ENCODE measurements at places on chromosomes 7 and 10.

- no peak for DNase-seq
Observed at GRCh38 chr10:53005612-53006345, 233.2 kb upstream of the MBL2 start.

- no peak for DNase-seq
Observed at GRCh38 chr7:13890793-13891192, 98.7 kb downstream of the ETV1 start.

- no peak for DNase-seq
Observed at GRCh38 chr10:78620985-78621799, 447.6 kb upstream of the ZMIZ1 start.

- no peak for DNase-seq
Observed at GRCh38 chr7:21941611-21942141, 4.0 kb downstream of the CDCA7L start.

- no peak for DNase-seq
Observed at GRCh38 chr10:78713659-78714058, 355.1 kb upstream of the ZMIZ1 start.

DNA sequence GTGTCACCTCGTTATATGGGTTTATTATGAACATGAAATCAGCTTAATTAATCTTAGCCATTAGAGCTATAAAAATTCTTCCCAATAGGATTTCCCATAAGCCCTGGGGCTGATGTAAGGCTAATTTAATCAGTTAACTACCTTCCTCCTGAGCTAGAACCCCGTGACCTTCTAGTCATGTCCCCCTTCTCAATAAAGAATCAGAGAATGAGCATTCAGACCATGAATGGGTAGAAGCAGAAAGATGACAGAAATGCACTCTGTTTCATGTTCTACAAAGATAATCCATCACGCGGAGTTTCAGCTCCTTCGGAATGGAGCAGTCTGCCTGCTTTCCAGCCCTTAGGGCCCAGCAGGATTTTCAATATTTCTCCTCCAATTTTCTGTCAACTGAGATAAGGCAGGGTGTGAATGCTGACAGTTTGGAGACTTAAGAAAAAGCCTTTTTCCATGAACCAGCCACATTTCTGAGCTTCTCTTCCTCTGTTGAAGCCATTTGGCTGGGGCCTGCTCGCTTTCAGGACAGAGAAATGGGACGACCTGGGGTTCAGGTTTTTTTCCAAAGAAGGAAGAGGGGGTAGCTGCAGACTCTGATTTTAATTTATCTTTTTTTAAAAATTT is 211.0 kb downstream of the NEBL start:
- DNase-seq = no peak

GRCh38 chr10:45585131-45585530 is 87.4 kb downstream of the ZFAND4 start:
- DNase-seq = no peak

- DNase-seq = no peak
Observed at GRCh38 chr10:99966306-99966705, 43.4 kb downstream of the DNMBP start.

GRCh38 chr7:27064159-27064558 is 31.6 kb downstream of the HOXA1 start:
- no peak for DNase-seq

DNA sequence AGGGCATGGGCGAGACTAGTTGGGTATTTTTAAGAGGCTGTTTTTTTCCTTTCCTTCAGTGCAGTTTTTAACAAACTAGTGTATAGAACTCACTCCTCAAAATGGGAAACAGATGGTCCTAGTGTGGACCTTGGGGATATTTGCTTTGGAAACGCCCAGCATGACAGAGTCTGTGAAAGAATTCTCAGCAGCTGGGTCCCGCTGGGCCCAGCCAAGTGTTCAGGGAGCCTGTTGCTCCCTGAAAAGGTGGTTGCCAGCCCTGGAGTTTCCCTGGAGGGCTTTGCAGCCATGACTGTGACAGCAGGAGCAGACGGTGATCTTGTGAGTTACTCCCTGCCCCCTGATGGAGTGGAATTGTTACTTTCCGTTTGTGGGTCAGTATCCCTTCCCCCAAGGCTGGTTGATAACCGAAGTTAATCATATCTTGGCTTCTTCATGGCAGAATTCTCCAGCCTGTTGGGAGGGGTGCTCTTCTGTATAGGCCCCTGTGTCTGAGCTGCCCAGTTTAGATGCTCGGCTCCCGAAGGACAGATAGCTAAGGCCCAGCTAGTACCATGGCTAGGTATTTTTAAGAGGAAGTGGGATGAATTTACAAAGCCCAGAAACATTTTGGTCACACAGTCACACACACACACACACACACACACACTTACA is 278.6 kb upstream of the HABP2 start:
- no peak for DNase-seq

DNA sequence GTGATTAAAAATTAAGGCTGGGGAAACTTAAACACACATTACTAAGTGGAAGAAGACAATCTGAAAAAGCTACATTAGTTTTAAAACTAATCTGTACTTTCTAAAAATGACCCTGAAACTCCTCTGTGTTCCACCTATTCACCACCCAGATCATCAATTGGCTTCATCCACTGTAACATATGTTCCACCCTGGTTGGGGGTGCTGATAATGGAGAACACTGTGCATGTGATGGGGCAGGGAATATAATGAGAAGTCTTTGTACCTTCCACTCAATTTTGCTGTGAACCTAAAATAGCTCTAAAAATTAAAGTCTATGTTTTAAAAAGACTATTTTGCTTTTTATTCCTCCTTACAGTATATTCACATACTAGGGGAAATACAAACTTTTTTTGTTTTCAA is 132.7 kb downstream of the CNOT4 start:
- no peak for DNase-seq

GRCh38 chr10:33674986-33675599 is 340.6 kb upstream of the NRP1 start:
- DNase-seq = no peak

GRCh38 chr7:70006261-70006920 is 408.1 kb downstream of the AUTS2 start:
- no peak for DNase-seq

DNA sequence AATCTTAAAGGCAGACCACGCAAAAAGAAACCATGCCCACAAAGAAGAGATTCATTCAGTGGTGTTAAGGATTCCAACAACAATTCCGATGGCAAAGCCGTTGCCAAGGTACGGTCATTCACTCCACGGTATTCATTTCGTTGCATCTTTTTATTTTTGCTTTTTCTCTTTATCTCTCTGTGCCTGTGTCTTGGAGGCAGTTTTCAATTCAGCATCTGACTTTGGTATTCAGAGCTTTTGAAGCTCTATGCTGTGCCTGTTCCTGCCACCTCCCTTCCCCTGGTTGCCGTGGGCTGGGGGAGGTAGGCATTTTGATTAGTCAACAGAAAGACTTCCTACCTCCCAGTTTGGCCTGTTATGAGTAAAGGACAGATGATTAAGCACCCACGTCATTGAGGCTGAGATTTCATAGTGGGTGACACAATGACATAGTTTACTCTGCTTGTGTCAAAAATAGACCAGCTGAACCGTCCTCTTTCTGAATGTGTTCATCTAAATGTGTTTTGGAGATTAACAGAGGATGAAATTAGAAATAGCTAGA is 149.5 kb downstream of the ARID5B start:
- DNase-seq = peak; percentile 84

DNA sequence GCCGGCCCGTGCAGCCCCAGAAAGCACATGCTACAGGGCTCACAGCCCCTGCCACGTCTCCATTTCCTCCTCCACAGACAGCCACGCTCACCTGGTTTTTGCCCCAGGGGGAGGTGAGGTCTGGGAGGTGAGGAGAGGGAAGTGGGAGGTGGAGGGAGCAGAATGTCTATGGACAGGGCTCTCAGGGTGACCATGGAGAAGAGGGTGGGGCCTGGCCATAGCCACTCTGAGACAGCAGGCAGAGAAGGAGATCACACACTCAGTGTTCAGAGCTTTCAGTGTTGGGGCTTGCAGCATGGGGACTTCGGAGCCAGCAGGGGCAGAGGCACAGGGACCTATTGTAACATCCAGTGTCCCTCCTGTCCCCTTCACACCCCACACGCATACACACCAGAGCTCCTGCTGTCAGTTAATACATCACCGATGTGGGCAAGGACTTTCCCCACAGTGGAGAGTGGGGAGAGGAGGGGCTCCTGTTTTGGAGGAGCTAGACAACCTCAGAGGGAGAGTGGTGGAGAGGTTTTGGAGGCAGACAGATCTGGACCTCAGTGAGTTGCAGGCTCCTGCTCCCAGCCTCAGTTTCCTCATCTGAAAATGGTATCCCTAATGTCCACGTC is 14.4 kb downstream of the WDFY4 start:
- DNase-seq = no peak

GRCh38 chr10:12482587-12482986 is 133.2 kb downstream of the CAMK1D start:
- no peak for DNase-seq

- DNase-seq = no peak
Observed at GRCh38 chr7:140966561-140967233, 42.0 kb upstream of the BRAF start.

DNA sequence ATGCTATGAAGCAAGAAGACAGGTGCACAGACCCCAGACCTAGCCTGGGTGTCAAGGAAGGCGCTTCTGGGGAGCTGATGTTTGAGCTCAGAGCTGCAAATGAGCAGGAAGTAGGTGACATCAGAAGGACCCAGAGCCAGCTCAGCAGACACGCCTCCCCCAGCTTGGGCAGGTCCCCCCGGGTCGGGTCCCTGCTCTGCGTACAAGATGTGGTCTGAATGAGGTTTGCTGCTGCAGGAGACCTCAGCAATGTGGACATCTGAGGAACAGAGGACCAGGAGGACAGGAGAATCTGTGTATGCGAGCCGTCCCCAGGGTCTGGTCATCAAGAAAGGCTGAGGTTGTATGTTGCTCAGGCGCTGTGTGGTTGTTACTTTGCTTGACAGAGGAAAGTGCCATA is 51.8 kb downstream of the TACC2 start:
- no peak for DNase-seq

DNA sequence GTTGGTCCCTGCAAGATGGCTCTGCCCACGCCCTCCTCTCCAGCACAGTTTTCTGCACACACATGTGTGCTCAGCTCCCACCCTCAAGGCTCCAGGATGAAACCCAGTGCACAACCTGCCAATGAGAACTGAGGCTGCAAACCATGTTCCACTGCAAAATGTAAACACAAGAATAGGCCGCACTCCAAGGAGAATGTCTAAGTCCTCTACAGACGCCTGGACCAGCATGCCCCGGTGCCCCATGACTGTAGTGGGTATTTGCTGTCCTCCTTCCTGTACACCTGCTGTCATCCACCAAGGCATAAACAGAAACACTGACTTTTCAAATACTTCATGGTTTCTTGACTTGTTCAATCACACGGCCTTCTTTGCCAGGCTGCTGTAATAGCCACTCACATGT is 72.6 kb downstream of the COBL start:
- no peak for DNase-seq

GRCh38 chr7:140484479-140484878 is 5.2 kb upstream of the MKRN1 start:
- no peak for DNase-seq

DNA sequence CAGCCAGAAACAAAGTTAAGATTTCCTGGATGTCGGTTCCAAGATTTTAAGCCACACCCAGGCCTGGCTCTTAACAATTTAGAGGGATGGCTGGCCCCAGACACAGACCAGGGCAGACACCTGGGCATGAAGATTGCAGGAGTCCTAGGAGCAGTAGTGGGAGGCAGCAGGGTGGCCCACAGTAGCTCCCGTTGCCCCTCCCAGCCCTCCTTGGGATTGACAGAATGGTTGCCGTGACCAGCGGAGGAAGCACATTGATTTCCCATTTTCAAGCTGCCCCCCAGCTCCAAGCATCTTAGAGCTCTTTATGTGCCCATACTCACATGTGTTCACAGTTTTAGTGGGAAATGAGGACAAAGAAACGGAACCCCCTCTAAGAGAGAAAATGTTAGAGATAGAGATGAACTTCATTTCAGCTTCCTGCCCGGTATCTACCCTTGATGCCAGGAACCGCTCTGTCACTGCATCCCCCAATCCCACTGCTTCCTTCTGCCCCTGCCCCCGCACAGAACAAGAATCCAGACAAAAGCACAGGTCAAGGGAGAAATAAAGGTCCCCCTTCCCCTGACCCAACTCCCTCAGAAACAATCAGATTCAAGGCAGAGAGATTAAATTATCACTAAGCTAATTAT is 101.1 kb downstream of the PLXNA4 start:
- no peak for DNase-seq

DNA sequence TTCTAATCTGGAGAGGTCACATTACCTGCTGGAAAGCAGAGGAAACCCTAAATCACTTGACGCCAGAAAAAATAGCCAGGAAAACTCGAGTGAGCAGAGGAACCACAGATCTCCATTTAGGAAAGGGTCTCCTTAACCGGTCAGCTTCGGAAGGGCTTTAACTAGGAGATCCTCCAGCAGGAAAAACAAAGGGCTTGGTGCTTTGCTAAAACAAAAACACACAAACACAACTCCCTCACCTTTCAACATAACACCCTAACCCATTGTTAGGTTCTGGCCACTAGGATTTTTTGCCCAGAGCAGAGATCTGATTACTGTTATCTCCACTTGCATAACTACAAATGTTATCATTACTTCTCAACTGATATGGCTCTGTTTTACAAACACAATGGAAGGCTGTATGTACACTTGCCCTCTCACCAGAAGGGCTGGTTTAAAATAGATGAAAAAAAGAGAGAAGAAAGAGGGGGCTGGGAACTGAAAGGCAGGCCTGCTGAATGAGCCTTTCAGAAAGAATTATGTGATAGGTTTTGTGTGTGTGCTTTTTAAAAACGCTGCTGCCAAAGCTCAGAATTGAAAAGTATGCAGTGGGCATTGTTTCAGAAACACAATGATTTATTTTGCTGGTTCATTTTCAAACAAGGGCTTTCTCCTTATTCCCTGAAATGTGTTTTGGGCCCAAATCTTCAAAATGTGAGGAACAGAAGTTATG is 161.5 kb downstream of the FGFR2 start:
- DNase-seq = no peak

GRCh38 chr7:130394421-130395195 is 14.3 kb downstream of the CPA1 start:
- DNase-seq = peak; percentile 4

GRCh38 chr7:112782498-112782897 is 7.7 kb downstream of the TMEM168 start:
- no peak for DNase-seq

DNA sequence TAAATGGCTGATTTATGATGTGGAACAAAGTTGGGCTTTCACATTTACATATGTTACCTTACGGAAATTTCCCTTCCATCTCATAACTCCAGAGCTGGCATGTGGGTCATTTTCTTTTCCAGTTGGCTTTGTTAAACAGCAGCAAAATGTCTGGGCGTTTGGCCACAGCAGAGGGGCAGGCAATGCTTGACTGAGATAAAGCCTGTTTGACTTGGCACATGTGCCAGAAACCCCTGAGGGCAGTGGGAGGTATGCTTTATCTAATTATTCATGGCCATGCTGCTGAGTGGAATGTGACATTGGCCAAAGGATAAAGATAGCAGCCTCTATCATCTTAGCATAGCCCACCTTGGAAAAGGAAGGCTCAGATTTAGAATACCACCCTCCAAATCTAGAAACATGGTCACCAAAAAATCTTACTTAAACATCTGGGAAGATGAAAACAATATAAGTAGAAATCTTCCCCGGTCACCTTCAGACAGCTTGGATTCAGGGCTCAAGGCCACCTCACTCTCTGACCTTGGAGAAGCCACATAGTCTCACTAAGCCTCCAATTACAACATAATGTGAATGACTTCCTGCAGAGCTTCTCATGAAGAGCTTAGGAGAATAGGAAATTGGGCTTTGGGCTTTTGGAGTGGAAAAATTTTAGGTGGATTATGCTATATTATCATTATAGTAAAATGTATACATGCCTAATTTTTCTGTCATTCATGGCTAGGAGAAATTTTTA is 101.5 kb downstream of the GRM3 start:
- no peak for DNase-seq
